Omental fat pad (tissue), 4 donors: ENCODE measurements at places on chromosomes 12 and 14. TPM values are rescaled to one million over a fixed set of nuclear protein-coding genes. Genes with fewer than 3 reads are reported as not detected.

The CD63 gene
- 1,401 TPM for total RNA-seq

The C12orf75 gene
- total RNA-seq = 3.5 TPM

DNA sequence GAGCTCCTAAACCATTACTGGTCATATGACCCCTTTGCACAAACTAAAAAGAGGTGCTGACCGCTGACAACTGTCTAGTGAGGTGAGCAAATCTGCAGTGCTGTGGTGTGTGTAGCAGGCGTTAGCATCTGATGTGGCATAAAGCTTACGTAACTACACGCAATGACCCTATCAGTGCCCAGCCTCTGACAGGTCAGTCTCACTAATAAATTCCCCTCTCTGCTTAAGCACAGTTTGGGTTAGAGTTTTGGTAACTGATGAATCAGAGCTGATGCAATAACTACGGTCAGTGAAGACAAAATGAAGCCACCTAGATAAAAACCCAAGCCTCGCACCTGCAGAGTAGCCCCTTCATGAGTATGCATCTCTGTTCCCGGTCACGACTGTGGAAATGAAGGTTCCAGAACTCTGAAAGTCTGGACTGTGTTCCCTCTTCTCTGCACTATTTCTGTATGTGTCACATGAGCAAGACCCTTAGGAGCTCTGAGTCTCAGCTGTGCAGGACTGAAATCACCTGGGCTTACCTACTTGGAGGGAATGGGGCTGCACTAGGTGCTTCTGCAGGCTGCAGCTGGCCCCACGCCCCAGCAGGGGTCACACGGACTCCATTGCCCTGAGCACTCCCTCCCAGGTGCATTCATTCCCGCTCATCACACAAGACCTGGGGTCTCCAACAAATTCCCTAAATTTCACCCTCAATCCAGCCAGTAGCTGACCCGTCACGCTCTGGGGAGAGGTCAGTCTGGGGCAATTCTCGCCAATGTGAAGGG is 54.4 kb downstream of the RIMBP2 start:
- DNase-seq = no peak

- no peak for DNase-seq
These were observed 18.9 kb downstream of the MNAT1 start for GRCh38 chr14:60753264-60754119.
